ENCODE measurements at places on chromosomes 6 and 20. TPM values are rescaled to one million over a fixed set of nuclear protein-coding genes. Genes with fewer than 3 reads are reported as not detected.

The FAM83D gene
- polyA plus RNA-seq: 28.1 TPM

The LY86 gene
- polyA plus RNA-seq: 2.0 TPM

The RIPPLY2 gene
- polyA plus RNA-seq: not detected

The IL17A gene
- polyA plus RNA-seq: not detected

The MCM8 gene
- polyA plus RNA-seq: 11.5 TPM

The BAG2 gene
- 10.9 TPM for polyA plus RNA-seq

The SAMD10 gene
- polyA plus RNA-seq: 8.0 TPM

The AKAP12 gene
- 105 TPM for polyA plus RNA-seq

The SNX14 gene
- 125 TPM for polyA plus RNA-seq

The OTOR gene
- polyA plus RNA-seq: not detected

The RBPJL gene
- not detected for polyA plus RNA-seq

GRCh38 chr6:99790679-99791078, 184.0 kb downstream of the PRDM13 start:
- DNase-seq: no peak

DNA sequence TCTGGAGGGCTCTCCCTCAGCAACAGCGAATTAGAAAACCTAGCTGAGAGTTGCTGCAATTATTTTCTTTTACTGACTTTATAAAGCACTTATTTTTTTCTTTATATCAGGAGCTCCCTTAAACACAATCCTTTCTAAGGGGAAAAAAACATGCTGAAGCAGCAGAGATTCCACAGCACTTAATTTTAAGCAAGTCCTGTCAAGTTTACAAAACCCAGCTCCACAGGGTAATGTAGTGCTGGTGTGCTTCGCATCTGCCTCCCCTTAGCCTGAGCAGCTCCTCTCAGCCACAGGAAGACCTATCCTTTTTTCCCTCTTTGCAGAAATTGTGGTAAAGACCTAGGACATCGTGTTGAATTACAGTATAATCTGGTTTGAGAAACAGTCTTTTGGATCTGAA, 208.1 kb upstream of the SYNDIG1 start:
- no peak for DNase-seq

- DNase-seq: peak; percentile 21
These were observed 561.6 kb upstream of the CHD6 start for GRCh38 chr20:42179768-42180167.

- DNase-seq: no peak
These were observed 57.0 kb upstream of the VSTM2L start for GRCh38 chr20:37845878-37846277.

DNA sequence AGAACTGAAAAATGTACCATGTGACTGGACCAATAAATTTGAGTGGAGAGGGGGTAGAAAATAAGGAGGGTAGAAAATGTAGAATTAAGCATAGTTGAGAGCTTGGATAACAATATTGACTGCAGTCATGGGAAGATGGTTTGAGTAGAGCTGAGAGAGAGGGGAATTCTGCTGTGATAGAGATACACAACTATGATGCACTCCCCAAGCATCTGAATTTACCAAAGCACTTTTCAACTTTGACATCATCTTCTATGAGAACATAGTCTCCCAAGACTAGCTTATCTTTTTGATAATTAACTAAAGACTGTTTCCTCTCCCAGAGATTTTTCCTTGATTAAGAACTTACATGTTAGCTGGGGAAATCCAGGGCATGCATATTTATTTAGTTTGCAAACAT, 103.1 kb downstream of the TNFRSF21 start:
- no peak for DNase-seq

DNA sequence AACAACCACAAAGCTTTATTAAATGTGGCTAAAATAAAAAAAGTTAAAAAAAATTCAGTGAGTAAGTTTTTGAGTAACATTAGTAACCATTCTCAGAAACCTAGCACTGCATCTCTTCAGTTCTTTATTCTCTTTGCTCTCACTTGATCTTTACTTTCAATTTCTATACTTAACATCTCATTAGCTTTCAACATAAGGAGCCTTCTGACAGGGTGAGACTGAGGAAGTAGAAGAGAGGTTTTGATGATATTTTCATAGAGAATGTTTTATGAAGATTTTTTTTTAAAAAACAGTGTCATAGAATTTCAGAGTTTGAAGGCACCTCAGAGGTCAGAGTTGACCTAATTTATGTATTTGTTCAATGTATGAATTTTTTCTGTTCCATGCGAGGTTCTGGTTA, 60.8 kb downstream of the FAM83B start:
- DNase-seq: no peak

DNA sequence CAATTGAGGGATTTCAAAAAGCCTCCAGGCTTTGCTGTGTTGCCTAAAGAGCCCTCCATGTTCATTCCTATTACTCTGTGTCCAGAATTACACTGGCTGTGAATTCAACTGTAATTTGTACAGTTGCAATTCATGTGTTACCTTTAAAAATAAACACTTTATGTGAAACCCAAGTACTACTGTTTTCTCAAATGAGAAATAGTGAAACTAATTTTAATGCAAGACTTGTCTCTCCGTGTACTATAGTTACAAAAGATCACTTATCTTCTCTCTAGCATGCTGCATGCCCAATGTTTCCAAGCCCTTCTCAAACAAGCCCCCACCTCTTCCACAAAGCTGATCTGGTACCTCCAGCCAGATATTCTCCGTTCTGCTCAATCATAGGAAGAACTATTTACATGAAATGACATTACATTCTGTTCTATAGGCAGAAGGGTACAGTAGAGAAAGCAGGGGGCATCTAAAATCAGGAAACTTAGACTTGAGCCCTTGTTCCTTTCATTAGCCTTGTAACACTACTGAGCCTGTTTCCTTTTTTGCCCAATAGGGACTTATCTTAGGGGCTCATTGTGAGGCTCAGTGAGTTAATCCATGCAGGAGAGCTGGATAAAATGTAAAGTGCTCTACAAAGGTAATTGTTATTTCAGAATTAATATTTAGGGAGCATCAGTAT, 12.3 kb upstream of the COL9A1 start:
- no peak for DNase-seq

DNA sequence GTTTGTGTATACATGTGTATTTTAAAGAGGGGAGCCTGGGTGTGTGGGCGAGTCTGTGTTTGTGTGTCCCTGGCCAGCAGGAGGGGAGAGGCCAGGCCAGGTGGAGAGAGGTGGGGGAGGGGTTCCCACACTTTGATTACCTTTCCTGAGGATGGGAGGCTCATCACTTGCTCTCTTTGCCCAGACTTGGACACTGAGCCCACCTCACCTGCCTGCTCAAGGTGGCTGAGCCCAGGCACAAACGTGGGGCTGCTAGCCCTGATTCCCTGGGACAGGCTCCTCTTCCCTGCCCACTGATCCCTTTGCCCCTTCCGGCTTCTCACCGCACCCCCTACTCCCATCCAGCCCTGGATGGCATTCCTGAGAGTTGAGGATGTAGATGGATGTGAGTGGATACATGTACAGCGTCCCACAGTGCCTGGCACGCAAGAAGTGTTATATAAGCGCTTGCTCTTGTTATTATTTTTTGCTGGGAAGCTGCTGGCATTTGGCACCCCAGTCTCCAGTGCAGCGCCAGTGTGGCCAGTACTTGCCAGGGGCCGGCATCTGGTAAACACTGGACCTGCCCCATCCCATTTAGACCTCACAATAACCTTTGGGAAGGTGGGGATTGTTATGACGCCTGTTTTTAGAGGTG, 2.7 kb downstream of the CEBPB start:
- no peak for DNase-seq

- no peak for DNase-seq
These were observed 2.5 kb downstream of the SMIM13 start for GRCh38 chr6:11096109-11096508.

DNA sequence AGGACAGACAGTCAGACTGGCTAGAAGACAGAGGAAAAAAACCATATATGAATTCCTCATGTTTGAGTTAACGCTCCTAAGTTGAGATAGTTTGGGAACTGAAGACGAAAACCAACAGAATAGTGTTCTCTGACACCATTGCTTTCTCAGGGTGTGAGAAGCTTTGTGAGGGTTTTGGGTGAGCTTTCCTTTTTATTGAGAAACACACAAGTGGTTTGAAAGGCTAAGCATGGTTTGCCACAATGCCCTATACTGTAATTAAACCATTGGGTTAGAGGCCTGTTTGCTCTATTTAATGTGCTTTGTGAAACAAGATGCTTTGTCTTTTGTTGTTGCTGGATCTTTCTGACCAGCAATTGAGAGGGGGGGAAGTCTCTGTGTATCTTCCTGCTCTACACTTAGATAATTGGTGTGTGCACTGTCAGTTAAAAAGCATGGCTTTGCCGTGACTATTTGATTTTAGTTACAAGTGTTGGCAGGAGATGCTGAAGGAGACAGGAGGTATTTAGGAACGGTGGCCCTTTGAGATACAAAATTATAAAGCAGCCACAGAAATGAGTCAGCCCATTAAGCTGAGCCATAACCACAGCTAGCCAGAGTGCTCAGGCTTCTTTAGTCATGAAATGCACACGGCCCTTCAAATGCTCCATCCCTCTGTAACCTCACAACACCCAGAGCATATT, 273.0 kb upstream of the PREP start:
- no peak for DNase-seq

DNA sequence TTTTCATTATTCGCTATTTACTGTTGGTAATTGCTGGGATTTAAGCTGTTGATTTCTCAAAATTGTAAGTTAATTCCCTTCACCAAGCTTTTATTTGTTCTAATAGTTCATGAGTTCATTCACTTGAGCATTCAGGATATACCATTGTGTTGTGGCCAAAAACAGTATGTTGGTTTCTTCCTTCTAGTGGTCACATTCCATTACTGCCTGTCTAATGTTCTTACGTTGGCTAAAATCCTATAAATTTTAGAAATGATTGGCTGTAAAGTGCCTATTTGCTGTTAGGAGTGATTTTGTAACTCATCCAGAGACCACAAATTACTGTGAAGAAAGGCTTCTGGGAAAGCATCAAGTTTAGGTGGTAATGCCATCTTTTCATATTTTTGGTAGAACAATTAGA, 76.3 kb downstream of the FARS2 start:
- no peak for DNase-seq

- DNase-seq: no peak
These were observed 58.7 kb downstream of the CD40 start for GRCh38 chr20:46176739-46177378.

GRCh38 chr6:2959909-2960719, 11.3 kb downstream of the SERPINB6 start:
- no peak for DNase-seq

Data from left lung (tissue), 14 donors.